ENCODE measurements at places on chromosomes 11 and 22.
A peak's percentile ranks its signal among the peaks of the same experiment; 100 is the strongest.

- no peak for DNase-seq
Measured at GRCh38 chr11:62726156-62726914, 922 bp downstream of the HNRNPUL2 start.

DNA sequence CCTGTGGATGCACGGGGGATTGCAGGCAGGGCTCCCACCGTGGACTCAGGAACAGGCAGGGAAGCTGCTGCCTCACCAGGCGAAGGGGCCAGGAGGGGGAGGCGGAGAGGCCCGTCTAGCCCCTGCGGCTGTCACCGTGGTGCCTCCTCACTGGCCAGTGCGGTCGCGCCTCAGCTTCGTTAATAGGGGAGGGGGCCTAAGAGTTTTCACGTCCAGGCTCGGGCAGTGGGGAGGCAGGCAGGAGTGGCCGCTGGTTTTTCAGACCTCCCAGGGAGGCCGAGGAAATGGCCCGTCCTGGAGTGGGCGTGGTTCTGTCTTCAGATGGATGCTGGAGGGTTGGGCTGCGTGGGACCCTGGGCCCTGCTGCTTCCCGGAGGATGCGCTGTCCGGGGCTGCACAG is 91.1 kb upstream of the B3GAT1 start:
- no peak for DNase-seq

GRCh38 chr11:111097191-111097590 is 148.3 kb upstream of the POU2AF2 start:
- DNase-seq = no peak

DNA sequence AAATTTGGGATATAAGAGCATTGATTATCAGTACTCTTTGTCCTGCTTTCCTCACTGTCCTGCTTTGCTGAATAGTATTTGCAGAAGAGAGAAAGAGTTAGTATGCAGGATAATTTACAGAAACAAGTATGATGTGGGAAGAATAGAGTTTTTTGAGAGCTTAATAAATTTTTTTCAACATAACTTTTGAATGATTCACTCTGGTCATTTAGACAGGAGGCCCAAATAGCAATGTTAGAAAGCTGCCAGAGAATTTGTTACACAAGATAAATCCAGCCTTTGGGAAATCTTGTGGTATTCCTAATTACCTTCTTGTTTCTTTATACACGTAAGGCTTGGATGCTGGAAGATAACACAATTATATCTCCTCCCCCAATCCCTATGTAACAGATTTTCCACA is 484.6 kb downstream of the CNTN5 start:
- DNase-seq = no peak

GRCh38 chr11:122108192-122108799 is 7.7 kb downstream of the BLID start:
- DNase-seq = peak; percentile 18

DNA sequence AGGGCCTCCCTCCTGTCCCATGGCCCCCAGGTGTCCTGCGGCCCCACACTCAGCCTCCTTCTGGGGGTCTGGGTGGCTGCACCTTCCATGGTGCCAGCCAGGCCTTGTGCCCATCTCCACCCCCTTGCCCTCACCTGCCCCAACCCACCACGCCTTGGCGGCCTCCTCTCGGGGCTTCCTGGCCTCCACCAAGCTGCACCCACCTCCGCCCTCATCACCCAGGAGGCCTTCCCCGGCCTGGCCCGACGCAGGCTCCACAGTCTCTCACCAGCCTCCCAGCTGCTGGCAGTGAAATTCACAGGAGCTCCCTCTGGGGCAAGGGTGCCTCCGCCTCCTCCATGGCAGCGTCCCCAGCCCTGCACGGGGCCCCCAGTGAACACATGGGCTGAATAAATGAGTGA is 35.9 kb upstream of the WNT7B start:
- DNase-seq = no peak

DNA sequence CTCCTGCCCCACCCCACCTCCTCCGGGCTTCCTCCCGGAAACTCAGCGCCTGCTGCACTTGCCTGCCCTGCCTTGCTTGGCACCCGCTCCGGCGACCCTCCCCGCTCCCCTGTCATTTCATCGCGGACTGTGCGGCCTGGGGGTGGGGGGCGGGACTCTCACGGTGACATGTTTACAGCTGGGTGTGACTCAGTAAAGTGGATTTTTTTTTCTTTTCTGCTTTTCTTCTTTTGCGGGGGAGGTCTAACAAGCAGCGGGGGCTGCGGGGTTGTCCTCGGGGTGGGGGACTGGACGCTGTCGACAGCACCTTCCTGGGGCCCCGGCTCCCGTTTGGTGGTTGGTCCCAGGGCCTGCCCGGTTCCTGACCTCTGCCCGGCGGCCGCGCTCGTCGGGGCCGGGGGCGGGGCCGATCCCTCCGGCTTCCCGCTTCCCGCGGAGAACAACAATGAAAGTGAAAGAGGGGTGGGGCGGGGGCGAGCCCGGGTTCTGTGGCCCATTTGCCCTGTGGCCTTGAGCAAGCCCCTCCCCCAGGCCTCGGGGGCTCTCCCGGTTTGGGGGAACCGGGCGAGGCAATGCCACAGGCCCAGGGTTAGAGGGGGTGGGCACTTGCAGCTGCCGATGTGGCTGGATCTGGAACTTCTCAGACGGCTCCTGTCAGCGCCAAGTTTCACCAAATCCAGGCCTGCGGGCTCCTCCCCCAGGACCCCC is 975 bp upstream of the MDK start:
- DNase-seq = peak; percentile 18

GRCh38 chr11:64078905-64079304 is 43.2 kb downstream of the FLRT1 start:
- DNase-seq = no peak

DNA sequence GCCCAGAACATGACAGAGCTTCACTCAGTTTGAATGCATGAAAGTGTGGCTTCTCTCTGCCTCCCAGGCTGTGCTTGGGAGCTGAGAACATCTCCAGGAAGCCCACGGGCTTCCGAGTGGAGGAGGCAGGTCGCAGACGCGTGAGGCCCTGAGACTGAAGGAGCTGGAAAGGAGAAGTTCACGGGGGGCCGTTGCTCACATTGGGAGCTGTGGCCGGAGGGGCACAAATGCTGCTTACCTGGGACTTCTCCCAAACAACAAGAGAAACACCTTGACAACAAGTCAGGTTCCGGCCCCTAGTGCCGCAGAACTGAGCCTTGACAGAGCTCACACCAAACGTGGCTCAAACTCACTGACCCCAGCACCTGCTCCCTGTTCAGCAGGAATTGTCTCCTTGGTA is 207.0 kb downstream of the BRD1 start:
- no peak for DNase-seq

- DNase-seq = no peak
Measured at GRCh38 chr22:41801886-41802285, 1.4 kb downstream of the CCDC134 start.

DNA sequence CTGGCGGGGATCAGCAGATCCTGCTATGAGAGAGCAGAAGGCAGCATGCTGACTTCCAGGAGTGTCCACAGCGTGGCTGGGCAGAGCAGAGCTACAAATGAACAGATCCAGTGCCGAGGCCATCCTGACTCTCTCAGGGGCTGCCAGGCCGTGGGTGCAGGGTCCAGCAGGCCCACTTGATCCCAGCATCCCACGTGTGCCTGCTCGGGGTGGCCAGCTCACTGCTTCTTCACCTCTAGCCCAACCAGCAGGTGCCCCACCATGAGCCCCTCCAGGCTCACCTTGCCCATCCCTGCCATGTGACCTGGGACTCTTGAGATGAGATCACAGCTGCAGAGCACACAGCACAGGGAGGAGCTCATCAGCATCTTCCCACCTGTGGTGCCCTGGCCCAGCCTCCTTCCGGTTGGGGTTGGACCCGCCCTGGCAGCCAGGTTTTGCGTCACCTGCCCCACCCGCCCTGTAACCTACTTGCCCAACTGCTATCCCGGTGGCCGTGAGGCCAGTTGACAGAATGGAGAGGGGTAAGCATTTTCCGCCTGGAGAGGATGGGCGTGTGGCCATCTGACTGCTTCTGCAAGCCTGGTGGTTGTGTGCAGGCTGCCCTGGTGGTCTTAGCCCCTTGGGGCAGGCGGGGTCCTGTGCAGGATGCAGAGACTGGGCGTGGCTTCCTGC is 11.0 kb downstream of the TANGO2 start:
- DNase-seq = no peak

GRCh38 chr22:32132783-32133182 is 26.3 kb downstream of the C22orf42 start:
- DNase-seq = no peak

DNA sequence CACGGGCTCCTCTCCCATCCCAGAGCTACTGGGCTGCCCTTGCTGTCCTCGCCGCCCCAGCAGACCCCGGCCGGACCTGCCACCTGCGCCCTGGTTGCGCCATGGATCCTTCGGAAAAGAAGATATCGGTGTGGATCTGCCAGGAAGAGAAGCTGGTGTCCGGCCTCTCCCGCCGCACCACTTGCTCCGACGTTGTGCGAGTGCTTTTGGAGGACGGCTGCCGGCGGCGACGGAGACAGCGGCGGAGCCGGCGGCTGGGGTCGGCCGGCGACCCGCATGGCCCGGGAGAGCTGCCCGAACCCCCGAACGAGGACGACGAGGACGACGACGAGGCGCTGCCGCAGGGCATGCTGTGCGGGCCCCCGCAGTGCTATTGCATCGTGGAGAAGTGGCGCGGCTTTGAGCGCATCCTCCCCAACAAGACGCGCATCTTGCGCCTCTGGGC is 382 bp downstream of the RASSF10 start:
- no peak for DNase-seq

- no peak for DNase-seq
Measured at GRCh38 chr11:117883063-117883462, 6.6 kb upstream of the FXYD6 start.

DNA sequence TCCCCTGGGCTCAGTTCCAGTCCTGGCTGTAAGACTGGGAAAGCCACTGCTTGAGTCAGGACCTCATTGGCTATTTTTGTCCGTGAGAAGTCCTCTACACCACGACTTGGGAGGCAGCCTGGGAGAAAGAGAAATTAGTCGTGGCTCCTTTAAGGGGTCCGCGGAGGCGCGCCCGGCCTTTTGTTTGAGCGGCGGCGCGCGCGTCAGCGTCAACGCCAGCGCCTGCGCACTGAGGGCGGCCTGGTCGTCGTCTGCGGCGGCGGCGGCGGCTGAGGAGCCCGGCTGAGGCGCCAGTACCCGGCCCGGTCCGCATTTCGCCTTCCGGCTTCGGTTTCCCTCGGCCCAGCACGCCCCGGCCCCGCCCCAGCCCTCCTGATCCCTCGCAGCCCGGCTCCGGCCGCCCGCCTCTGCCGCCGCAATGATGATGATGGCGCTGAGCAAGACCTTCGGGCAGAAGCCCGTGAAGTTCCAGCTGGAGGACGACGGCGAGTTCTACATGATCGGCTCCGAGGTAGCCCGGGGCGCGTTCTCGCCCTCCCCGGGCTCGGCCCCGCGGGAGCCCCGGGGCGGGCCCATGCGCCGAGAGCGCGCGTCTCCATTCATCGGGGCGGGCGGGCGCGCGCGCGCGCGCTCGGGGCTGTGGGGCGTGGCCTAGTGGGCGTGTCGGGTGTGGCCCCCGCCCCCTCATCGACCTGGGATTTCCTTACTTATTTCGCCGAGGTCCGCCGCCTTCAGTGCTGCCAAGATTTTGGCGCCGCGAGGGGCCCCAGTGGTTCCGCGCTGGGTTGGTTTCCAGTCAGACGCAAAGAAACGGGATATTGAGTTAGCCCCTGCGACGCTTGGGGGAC is at the start of gene SMARCB1:
TSS of gene SMARCB1 (plus strand) at position 215 of the 848 bp plus-strand sequence. CDS start at position 419, 204 bp downstream.
- DNase-seq = peak; percentile 72

DNA sequence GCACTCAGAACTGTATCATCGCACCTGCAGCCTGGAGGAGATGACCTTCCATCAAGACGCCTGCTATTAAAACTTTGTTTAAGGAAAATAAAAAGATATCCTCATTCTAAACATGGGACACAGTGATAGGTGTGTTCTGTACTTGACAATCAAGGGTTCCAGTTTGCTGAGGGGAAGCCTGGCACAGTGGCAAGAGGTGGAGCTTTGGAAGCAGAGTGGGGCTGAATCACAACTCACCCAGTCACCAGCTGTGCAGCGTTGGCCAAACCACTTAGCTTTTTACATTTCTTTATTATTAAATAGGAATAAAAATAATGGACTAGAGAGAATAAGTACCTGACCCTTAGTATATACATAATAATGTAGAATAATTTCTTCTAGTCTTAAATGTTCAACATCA is 220.7 kb downstream of the TENM4 start:
- DNase-seq = no peak

- no peak for DNase-seq
Measured at GRCh38 chr22:38221908-38222796, 20.4 kb downstream of the MAFF start.

- no peak for DNase-seq
Measured at GRCh38 chr11:76638270-76639197, 32.0 kb downstream of the LRRC32 start.

DNA sequence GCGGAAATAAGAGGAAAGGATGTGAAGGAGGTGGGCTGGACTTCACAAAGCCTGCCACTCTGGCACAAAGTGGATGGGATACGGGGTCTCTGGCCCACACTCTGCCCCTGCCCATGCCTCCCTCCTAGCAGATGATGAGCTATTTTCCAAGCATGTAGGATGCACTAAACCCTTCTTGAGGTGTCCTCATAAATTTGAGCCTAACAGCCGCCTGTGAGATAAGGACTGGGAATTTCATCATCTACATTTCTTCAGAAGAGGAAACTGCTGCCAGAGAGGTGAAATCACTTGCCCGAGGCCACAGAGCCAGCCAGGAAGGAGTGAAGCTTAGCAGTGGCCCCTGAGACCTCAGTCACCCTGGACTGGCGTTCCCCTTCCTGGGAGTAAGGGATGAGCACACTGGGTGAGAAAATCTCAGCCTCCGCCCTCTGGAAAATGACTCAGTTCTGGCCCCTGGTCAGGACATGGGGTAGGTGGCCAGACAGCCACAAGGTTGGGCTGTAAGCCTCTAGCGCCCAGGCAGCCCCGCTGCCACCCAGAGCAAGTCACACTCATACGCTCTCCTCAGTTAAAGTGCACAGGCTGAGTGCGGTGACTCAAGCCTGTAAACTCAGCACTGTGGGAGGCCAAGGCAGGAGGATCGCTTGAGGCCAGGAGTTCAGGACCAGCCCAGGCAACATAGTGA is 27.9 kb downstream of the MB start:
- DNase-seq = no peak

GRCh38 chr11:64324692-64325469 is 7.0 kb downstream of the PRDX5 start:
- DNase-seq = no peak

DNA sequence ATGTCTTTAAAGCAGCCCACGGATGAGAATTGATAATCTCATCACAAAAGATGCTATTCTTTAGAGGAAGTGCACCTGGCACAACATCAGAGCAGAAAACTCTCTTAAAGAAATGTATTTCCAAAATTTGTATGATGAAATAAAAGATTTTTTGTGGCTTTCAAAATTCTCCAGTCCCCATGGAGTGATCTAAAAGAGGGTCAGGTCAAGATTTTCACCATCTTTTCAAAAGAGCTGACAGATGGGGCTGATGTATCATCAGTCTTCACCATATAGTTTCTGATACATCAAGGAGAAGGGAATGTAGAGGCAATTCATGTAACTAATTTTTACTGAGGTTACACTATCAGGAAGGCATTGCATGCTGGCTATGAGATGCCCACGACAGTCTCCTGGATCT is 11.7 kb downstream of the ME3 start:
- DNase-seq = no peak

Measured in C1 segment of cervical spinal cord (tissue), 14 donors.